Substantia nigra (tissue), 51 donors: ENCODE measurements at places on chromosomes 11 and 22.

DNA sequence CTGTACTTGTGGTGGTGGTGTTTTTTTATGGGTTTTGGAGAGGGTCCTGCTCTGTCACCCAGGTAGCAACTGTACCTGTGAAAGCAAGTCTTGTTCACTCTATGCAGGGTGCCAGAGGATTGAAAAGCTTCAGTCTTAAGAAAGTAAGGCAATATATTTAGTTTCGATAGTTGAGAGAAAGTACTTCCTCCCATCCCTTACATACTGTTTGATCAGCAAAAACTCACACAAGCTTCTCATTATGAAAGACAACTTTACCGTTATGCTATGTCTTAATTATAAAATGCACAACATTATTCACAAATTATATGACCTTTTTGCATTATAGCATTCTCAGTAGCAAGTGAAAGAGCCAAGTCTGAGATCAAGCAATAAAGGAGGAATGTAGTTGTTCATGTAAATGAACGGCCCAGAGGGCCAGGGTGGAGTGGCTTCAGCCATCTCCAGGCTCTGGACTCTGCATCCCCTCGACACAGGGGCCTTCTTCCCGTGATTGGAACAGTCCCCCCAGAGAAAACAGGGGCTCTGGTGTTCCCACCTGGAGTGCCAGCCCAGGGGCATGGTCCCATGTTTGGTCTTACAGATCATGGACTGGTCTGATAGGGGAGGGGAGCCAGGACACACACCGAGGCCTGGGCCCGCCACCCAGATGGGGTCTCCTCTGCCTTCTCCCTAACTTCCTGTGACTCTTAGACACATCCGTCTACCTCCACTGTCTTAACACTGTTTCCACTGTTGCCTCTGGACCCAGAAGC is 38.7 kb upstream of the CTTN start:
- no peak for DNase-seq

- no peak for DNase-seq
Observed at GRCh38 chr11:108167624-108168023, 46.3 kb downstream of the ACAT1 start.

DNA sequence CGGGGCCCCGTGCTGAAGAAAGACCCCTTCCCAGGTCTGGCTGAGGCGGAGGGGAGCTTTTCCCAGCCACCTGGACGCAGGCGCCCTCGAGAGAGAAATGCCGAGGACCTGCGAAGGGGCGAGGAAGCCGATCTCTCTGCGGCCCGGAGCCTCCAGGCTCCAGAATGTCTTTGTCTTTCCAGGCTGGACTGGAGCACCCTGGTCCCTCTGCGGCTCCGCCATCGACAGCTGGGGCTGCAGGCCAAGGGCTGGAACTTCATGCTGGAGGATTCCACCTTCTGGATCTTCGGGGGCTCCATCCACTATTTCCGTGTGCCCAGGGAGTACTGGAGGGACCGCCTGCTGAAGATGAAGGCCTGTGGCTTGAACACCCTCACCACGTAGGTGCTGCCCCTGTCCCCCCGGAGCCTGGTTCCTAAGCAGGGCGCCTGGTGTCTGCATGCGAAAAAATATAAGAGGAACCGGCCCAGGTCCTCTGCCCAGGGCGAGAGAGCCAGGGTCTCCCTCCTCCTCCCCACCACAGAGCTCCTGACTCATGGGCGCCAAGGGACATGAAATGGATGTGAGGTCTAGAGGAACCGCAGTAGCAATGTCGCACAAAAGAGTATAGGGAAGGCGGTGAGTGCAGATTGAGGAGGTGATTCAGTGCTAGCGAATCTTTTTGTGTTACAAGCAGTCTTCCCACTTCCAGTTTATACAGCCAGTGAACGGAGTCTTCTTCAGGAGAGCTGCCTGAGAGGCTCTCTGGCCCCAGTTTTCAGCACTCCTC is 11.0 kb downstream of the GLB1L2 start:
- no peak for DNase-seq

- DNase-seq: no peak
Observed at GRCh38 chr11:1963864-1964263, 16.7 kb downstream of the MRPL23 start.

- no peak for DNase-seq
Observed at GRCh38 chr11:58613228-58613627, 9.2 kb upstream of the CNTF start.

DNA sequence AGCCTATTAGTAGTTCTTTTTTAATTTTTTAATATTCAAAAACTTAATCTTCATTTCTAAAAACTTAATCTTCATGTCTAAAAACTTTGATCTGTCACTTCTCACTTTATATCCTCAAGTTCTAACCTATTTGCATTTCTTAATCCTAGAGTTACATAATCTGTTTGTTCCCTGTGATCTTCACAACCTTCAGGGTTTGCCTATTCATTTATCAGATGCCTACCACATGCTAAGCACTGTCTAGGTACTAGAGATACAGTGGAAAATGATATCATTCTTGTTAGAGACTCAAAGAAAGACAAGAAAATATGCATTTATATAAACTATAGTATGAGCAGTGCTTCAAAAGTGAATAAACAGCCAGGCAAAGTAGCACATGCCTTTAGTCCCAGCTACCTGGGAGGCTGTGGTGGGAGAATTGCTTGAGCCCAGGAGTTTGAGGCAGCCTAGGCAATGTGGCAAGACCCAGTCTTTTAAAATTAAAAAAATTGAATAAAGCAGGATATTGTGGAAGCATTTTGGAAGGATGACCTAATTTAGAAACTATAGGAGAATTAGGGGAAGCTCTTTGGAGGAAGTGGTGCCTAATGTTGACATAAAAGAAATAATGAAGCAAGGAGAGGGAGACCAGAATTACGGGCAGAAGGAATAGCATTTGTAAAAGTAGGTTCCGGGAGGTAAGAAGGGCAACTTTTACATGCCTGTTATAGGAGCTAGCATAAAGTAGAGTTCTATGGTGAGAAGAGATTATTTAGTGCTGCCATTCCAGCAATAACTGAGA is 54.4 kb upstream of the GRK2 start:
- no peak for DNase-seq

DNA sequence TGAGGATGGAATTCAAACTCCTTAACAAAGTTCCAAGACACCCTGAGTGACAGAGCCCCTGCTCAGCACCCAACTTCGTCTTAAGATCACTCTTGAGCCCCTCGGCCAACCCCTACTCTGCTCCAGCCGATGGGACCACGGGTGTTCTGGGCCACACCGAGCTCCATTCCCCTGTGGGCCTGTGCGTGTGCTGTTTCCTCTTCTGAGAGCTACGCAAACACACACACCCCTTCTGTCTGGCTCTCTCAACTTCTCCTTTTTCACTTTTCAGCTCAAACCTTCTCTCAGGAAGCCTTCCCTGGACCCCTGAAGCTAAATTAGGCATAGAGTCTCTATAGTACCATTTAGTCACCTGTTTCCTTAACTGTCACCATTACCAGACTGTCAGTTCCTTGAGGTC is 37.5 kb upstream of the NNMT start:
- DNase-seq: no peak

- DNase-seq: no peak
Observed at GRCh38 chr11:16280256-16280682, 76.1 kb downstream of the SOX6 start.

DNA sequence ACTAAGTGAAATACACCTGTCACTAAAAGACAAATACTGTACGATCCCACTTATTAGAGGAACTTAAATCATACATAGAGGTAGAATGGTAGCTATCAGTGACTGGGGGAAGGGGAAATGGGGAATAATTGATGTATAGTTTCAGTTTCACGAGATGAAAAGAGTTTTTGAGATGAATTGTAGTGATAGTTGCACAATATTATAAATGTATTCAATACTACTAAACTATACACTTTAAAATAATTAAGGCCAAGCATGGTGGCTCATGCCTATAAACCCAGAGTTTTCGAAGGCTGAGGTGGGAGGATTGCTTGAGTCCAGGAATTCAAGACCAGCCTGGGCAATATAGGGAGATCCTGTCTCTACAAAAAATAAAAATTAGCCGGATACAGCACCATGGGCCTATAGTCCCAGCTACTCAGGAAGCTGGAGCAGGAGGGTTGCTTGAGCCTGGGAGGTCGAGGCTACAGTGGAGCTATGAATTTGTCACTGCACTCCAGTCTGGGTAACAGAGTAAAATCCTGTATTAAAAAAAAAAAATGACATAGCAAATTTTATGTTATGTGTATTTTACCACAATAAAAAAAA is 40.4 kb downstream of the SERPIND1 start:
- no peak for DNase-seq

GRCh38 chr11:134584001-134584561 is 172.0 kb upstream of the B3GAT1 start:
- no peak for DNase-seq

DNA sequence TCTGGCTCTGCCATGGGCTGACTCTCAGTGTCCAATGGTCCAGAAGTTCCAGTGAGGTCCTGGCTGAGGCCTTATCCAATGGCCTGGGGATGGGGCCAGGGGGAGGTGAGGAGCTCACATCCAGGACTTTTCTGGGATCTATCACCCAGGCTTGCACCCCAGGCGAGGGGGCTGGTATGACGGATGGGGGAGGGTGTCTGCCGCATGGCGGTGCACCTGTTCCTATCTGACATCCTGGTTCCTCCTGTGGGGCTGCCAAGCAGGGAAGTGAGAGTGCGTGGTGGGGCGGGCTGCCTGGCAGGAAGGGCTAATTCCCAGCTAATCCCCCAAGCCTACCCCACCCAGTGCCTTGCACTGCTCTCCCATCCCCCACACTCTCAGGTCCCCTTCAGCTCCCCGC is 102.1 kb downstream of the NECTIN1 start:
- DNase-seq: no peak

GRCh38 chr11:40338739-40339138 is 1120.7 kb downstream of the LRRC4C start:
- DNase-seq: no peak

GRCh38 chr11:61280883-61281580 is 14.1 kb downstream of the VWCE start:
- DNase-seq: no peak

DNA sequence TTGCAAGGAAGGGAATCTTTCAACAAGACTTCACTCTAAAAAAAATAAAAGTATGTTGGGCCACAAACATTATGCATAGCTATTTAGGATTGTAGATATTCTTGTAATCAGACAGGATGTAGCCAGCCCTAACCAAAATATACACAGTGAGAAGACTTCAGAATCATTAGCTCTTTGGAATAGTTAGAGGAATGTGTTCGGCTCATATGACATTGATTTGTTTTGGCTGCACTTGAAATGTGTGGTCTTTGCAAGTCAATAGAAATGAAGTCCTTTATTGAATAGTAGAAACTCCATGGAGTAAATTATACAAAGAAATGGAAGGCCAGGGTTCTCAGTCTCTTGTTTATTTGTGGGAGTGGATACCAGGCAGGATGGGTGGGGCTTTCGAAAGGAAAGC is 692.1 kb downstream of the NTM start:
- no peak for DNase-seq

DNA sequence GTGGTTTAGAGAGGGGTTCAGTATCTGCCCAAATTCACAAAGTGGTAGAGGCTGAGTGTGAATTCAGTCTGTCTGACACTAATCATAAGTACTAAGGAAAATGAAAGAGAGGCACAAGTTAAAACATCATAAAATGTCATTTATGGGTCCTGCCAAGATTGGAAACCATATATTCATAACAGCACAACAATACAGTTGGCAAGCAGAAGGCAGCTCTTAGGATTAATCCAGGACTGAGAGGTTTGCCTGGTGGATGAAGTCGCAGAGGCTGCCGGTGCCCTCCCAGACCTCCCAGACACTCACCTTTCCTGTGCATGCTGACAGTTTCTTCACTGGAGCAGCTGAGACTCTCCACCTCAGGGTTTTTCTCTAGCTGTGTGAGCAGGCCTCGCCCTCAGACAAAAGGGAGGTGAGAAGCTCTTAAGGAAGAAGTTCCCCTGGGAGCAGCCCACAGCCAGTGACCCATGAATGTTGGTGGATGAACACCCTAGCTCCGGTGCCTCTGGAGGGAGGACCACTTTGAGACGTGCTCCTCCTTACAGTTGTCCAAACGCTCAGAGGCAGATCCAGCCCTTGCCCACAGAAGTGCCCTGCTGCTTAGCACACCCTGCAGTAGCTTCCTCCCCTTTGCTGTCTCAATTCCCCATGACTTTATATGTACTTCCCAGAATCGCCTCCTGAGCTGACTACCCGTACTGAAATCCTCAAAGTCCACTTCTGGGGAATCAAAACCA is 43.7 kb downstream of the MAML2 start:
- DNase-seq: no peak

DNA sequence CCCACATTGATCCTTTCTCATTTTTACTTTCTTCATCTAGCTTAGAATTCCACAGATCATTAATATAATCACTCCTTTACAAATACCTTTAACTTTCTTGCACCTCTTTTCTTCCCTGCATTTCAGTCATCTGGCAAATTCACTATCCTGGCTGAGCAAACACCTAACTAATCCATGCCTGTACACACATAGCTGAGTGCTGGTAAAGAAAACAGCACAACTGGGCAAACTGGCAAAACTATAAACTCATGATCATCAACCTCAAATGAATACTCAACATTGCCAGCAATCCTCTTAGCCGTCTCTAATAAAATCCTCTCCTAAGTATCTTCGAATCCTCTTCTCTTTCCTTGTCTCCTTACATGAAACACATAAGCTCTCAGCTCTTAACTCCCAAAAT is 52.4 kb downstream of the PICALM start:
- DNase-seq: no peak

GRCh38 chr11:45345491-45345890 is 59.4 kb upstream of the SYT13 start:
- no peak for DNase-seq

DNA sequence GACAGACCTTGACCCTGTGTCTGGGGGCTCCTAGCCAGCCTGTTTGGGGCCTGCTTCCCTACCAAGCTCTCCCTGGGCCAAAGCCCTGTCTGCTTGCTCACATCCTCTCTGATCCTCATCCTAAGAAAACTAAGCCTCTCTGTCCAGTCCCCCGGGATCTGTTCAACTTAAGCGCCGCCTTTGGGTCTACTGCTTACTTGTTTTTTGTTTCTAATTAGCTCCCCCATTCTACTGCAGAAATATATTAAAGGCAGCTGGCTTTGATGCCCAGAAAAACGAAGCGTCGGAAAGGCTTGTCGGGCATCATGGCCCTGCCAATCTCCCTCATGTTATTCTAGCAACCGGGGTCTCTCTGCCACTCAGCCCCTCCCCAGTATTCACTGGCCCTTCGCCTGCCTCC is 3.4 kb downstream of the DSCAML1 start:
- DNase-seq: no peak

GRCh38 chr11:117770061-117770460 is 27.0 kb downstream of the DSCAML1 start:
- no peak for DNase-seq

DNA sequence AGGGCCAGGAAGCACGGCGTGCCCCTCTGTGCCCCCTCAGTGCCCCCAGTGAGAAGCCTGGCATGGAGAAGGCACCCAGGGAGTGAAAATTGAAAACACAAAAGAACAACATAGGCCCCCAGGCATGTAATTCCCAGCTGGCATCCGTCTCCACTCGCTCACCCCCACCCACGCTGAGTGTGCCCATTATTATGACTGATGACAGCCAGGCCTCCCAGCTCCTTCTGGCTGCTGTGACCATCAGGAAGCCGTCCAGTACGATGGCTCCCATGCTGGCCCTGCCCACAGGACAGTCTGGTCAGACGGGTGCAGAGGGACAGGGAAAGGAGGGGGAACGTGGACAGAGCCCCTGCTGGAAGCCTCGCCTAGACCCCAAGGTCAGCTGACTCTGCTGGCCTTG is 30.1 kb downstream of the ELFN2 start:
- no peak for DNase-seq
